ENCODE measurements at places on chromosomes 12 and 14.

- no peak for DNase-seq
Observed at GRCh38 chr14:74836251-74836960, 39.5 kb downstream of the PROX2 start.

DNA sequence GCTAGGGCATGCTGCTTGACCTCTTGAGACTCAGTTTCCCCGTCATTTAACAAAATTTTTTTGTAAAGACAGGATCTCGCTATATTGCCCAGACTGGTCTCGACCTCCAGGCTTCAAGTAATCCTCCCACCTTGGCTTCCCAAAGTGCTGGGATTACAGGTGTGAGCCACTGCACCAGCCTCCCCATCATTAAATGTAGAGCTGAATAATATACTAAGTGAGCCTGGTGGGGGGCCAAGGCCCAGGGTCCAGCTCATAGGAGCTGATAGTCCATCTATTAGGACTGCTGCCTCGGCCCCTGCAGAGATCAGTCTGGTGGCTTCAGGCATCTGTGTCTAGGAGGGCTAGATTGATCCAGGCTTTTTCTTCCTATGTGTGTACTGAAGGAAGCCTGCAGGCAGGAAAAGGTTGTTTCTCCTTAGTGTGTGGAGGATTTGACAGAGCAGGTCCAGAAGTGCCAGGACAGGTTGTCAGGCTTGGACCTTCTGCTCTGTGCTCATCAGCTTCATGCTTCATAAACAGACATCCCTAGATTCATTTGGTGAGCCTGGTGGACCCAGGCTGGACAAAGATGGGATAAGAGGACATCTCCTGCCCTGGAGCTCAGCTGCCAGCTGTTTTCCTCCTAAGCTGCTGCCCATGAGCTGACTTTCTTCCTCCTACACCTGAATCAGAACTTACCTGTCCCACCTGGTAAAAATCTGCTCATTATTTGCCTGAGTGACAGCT is 135.4 kb downstream of the ZFP36L1 start:
- no peak for DNase-seq

GRCh38 chr12:130680451-130680990 is 35.6 kb downstream of the RIMBP2 start:
- DNase-seq = no peak

- DNase-seq = no peak
Observed at GRCh38 chr12:53495903-53496751, 3.1 kb downstream of the MAP3K12 start.

- no peak for DNase-seq
Observed at GRCh38 chr12:40691913-40692764, at the start of gene CNTN1. Gene CNTN1, plus strand, starts transcription at chr12:40692439.

GRCh38 chr14:31543969-31544799 is 17.0 kb upstream of the NUBPL start:
- DNase-seq = no peak

Data from CD4-positive, alpha-beta T cell treated with Interleukin-6 for 4 hours (primary cell).